ENCODE measurements at places on chromosomes 13 and 19.
A peak's percentile ranks its signal among the peaks of the same experiment; 100 is the strongest.

DNA sequence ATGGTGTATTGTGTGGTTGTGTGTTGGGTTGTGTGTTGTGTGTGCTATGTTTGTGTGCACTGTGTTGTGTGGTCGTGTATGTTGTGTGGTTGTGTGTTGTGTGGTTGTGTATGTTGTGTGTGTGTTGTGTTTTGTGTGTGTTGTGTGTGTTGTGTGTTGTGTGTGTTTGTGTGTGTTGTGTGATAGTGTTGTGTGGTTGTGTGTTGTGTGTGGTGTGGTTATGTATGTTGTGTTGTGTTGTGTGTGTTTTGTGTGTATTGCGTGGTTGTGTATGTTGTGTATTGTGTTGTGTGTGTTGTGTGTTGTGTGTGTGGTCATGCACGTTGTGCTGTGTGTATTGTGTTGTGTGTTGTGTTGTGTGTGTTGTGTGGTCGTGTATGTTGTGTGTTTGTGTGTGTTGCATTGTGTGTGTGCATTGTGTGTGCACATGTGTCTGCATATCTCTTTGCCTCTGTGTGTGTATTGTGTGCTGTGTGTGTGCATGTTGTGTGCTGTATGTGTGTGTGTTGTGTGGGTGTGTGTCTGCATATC, 2.9 kb downstream of the C3 start:
- no peak for DNase-seq

- DNase-seq, result peak; percentile 18
Observed at GRCh38 chr19:17246681-17247425, 1.1 kb upstream of the NR2F6 start.

GRCh38 chr13:100075700-100076587, 12.9 kb upstream of the PCCA start:
- no peak for DNase-seq

- DNase-seq, result no peak
Observed at GRCh38 chr19:33450689-33451088, 70.9 kb downstream of the PEPD start.
